ENCODE measurements at places on chromosomes 5 and 9. TPM values are rescaled to one million over a fixed set of nuclear protein-coding genes. Genes with fewer than 3 reads are reported as not detected.

The KLHL9 gene
- 49.9 TPM for polyA plus RNA-seq

GRCh38 chr5:160054831-160055230, 45.9 kb downstream of the TTC1 start:
- no peak for DNase-seq

DNA sequence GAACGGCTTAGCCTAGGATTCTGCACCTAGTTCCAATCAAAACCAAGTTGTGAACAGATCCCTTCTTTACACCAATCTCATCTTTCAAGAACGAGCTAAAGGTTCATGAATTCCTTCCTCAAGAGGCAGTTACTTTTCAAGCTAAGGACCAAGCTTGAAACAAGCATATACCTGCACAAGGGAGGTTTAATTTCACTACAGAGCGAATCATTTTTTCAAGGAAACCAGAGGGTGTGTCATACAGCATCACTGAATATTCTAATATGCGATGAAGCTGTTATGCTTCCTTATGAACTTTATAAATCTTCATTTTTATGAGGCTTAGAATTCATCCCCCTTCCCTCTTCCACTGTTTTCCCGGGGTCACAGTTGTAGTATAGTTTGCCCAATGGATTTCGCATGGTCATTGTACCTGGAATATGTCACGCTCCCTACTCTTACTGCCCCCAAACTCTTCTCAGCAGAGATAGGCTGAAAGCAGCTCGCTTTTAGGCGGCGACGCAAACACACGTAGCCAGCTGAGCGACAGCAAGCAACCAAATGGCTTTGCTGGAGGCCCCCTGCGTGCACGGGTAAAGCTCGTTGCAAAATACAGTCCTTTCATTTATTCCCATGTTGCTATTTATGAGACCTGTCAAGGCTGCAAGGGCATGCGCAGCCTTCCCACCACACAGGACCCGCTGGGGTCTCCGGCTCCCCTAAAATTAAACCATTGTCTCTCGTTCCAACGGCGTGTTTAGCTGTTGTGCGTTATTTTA, 832 bp downstream of the LMBRD2 start:
- peak; percentile 20 for DNase-seq

GRCh38 chr9:127903557-127904475, 4.4 kb upstream of the ST6GALNAC6 start:
- DNase-seq, result no peak

- DNase-seq, result no peak
Observed at GRCh38 chr9:15271403-15271802, 35.6 kb downstream of the TTC39B start.

DNA sequence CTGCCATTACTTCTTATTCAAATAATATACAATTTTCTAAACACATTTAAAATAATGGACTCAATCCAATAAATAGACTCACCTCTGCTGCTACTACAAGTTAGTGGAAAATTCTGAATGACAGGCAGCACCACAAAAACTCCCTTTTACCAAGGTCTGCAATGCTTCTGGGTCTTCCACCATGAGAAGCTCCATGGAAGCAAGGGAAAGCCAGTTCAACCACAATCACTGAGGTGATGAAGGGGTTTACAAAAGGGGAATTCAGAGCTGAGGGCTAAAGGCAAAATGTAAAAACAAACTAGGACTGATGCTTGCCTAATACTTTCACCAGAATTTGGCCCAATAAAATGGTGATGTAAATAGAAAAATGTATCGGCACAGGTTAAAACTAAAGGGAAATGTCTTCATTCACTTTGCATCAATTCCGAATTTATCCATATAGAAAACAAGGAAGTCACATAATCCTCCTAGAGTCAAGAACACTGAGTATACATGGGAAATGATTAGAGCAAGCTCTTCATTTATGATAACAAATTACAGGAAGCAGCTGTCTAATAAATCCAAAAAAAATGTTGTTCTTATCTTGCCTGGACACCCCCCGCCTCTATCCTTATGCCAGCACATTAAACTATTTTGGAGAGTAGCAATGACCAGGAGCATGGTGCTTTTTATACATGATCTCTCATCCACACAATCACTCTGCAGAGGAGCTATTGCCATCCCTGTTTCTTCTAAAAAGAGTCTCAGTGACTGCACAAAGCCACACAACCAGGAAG, 66.3 kb upstream of the NFIB start:
- no peak for DNase-seq
